Vagina (tissue), 2 donors: ENCODE measurements at places on chromosomes 6 and 20. TPM values are rescaled to one million over a fixed set of nuclear protein-coding genes. Genes with fewer than 3 reads are reported as not detected.

The EDN3 gene
- total RNA-seq: 220 TPM

The TFAP2D gene
- total RNA-seq: not detected

The LY6G6F gene
- total RNA-seq: not detected

- peaks cover 11% of the 10 kb centered on the region for H3K4me1 ChIP-seq
- no peak overlapping the region for H3K27ac ChIP-seq
- H3K4me3 ChIP-seq: no peak overlapping the region
- no peaks in the 10 kb centered on the region for H3K36me3 ChIP-seq
These were observed 29.1 kb downstream of the SF3B5 start for GRCh38 chr6:144066255-144066654.

GRCh38 chr6:14129575-14129974 lies 12.0 kb downstream of the CD83 start:
- no peaks in the 10 kb centered on the region for H3K27me3 ChIP-seq
- no peak overlapping the region for H3K27ac ChIP-seq
- H3K4me3 ChIP-seq: no peak overlapping the region
- H3K36me3 ChIP-seq: no peaks in the 10 kb centered on the region

DNA sequence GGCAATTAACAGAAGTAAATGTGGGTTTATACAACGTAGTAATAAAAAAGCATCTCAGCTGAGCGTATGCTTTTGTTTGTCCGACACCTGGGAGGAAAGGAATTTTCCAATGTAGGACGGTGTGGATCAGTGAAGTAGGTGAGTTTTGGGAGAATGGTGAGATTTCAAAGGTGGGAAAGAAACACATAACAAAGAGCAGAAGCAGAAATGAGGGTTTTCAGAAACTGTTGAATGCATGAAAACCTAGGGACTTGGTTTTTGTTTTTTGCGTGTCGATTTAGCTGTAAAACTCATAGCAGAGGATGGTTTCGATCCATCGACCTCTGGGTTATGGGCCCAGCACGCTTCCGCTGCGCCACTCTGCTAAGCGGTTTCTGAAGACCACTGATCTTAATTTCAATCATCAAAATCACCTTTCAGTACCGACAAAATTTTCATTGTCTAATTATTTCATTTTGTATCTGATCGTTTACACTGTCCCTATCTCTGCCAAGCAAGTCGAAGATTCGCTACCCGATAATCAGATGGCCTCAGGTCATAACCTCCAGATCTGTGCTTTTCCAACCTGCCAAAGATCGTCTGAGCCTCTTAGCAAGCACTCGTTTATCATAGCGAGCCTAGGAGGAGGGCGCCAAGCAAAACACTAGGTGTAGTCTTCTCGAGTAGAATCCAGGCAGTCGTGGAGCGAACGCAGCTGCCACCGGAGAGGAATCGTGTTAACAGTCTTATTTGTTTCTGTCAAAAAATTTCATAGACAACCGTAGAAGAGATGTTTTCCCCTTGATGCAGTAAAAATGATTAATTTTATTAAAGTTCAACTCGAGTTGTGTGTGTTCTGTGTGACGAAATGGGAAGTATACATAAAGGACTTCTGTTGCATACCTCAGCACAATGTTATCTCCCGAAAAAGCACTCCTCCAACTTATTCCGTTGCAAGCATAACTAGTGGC lies 20.9 kb upstream of the POM121L2 start:
- peak overlapping the region; percentile 33 for H3K4me3 ChIP-seq
- no peak for DNase-seq
- no peaks in the 10 kb centered on the region for H3K27me3 ChIP-seq
- no peaks in the 10 kb centered on the region for H3K36me3 ChIP-seq
- H3K27ac ChIP-seq: no peak overlapping the region

- H3K27ac ChIP-seq: no peak overlapping the region
- DNase-seq: no peak
- H3K27me3 ChIP-seq: no peaks in the 10 kb centered on the region
- H3K4me3 ChIP-seq: no peak overlapping the region
- no peaks in the 10 kb centered on the region for H3K36me3 ChIP-seq
These were observed 107.7 kb downstream of the CD109 start for GRCh38 chr6:73803562-73804241.

DNA sequence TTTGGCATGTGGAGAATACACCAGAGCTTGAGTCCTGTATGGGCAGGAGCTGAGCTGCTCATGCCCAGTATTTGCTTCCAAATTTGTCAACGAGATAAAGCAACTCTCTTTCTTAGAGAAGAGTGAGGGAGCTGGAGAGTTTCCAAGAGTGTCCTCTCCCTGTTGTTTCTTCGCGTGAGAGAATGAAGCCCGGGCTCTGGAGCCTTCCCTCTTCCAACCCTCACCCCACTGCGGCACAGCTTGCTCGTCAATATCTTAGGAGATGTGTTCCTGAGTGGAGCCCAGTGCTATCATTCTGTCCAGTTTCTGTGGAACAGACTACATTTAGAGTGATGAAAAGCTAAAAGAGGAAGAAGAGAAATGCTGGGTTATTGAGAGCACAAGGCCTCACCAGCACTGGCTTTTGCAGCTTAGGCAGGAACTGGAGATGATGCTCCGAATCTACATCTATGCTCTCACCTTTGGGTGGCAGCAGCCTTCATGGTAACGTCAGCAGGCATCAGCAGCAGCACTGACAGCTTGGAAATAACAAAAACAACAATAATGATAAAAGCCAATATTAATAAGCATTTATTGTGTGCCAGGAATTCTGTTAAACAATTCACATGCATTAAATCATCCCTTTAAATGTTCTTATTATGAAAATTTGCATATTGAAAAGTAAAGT lies 66.5 kb upstream of the TFB1M start:
- no peak overlapping the region for H3K27ac ChIP-seq
- no peaks in the 10 kb centered on the region for H3K36me3 ChIP-seq
- no peak overlapping the region for H3K4me3 ChIP-seq
- DNase-seq: no peak
- H3K27me3 ChIP-seq: no peaks in the 10 kb centered on the region

DNA sequence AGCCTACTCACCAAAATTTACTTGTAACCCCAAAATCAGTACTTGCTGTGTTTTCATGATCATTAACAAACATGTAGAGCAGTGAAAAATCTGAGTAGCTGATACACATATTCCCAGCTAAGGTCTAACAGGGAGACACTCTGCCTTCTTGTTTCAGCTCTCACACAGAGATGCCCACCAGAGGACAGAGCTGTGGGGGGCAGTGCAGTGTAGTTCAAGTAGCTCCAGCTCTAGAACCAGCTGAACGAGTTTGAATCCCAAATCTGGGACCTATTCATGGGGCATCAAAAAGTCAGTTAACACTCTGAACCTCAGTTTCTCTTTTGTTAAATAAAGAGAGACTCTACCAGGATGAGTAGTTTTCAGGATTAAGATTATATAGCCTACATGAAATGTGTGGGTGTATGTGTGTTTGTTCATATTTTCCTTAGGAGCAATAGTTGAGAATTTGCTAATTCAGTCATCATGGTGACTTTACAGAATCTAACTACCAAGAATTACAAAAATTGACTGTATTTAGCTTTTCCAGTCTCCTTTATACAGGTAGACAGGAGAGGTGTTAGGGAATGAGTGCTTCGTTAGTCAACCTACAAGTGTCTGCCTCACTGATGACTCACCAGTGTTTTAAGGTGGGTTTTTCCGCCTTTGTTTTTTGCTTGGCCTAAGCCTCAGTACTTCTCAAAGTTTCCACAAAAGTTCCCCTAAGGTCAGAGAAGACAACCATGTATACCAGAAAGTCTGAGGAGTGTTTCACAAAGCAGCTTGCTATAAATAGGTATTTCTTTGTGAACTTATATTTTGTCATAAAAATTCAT lies 164.0 kb upstream of the RUNX2 start:
- H3K4me1 ChIP-seq: no peaks in the 10 kb centered on the region
- H3K27me3 ChIP-seq: no peaks in the 10 kb centered on the region
- H3K4me3 ChIP-seq: no peak overlapping the region
- H3K36me3 ChIP-seq: no peaks in the 10 kb centered on the region

DNA sequence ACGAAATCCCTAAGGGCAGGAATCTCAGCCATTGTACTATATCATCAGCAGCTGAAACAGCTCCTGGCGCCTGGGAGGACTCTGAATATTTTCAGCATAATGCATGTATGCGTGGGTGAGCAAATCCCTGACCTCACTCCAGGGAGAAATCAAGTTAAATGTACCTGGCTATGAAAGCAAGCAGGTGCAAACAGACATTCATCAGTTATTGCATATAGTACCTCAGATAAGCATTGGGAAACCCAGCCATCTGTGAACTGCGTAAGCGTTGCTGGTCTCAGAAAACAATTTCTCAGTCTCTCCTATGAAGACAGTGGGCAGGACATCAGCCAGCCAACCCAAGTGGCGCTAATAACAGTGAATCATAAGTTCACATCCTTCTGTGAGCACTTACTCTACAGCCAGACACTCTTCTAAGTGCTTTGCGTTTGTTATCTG lies 622.6 kb downstream of the EPM2A start:
- H3K36me3 ChIP-seq: no peaks in the 10 kb centered on the region
- H3K4me1 ChIP-seq: no peaks in the 10 kb centered on the region
- no peak overlapping the region for H3K27ac ChIP-seq

DNA sequence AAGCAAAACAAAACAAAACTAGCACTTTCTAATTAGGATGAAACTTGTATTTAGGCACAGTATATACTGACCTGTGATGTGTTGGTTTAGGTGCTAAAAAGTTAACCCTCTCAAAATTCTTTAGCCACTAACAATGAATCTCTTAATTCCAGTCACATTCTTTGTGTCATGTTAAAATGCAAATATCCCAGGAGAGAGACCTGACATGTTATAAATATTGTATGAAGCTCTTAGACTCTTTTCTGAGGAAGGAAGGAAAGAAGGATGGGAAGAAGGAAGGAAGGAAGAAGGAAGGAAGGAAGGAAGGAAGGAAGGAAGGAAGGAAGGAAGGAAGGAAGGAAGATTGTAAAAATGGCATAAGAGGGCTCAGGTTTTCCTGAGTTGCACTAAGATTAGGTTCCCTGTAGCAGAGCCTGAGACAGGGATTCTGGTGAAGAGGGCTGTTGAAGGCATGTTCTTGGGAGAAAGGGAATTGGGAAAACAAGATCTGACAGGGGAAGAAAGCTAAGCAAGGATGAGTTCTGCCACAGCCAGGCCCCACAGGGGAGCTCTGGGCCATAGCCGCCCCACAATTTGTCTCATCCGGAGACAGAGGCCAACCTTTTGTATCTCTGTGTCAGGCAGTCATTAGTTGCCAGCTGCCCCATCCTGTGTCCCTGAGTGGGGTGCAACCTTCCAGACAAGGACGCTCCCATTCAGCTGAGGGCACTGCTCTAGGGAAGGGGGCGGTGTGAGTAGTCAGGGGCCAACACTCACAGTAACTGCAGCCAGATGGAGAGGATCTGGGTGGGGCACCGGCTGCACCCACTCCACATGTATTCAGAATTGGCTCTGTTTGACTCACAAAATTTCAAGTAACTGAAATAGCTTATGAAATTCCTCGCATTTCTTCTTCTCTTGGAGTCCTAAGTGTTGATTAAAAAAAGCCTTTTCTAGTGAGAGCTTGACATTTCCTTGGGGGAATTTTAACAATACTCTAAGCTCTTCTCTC lies 189.3 kb upstream of the ARG1 start:
- H3K4me1 ChIP-seq: no peaks in the 10 kb centered on the region
- DNase-seq: no peak
- no peak overlapping the region for H3K27ac ChIP-seq
- no peak overlapping the region for H3K4me3 ChIP-seq

- no peaks in the 10 kb centered on the region for H3K36me3 ChIP-seq
These were observed 100.3 kb downstream of the GMPR start for GRCh38 chr6:16338577-16339264.

DNA sequence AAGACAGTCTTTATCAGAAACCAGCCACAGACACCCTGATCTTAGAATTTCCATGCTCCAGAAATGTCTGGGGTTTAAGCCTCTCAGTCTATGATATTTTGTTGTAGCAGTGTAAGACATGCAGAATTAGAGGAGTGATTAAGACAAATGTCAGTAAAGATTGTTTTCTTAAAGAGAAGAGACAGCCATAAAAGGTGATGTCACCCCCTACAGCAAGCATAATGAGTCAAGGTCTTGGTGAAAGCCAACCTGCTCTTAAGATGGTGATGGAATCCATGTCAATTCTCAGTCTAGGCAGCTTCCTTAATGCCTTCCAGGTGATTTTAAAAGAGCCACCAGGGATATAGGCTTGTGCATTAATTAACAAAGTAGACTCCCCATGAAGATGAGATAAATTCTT lies 849.9 kb upstream of the EPHA7 start:
- H3K36me3 ChIP-seq: no peaks in the 10 kb centered on the region
- no peak overlapping the region for H3K27ac ChIP-seq
- DNase-seq: no peak
- no peak overlapping the region for H3K4me3 ChIP-seq
- no peaks in the 10 kb centered on the region for H3K4me1 ChIP-seq

- H3K4me3 ChIP-seq: no peak overlapping the region
- no peaks in the 10 kb centered on the region for H3K4me1 ChIP-seq
- H3K27ac ChIP-seq: no peak overlapping the region
- no peaks in the 10 kb centered on the region for H3K36me3 ChIP-seq
- no peaks in the 10 kb centered on the region for H3K27me3 ChIP-seq
These were observed 16.8 kb upstream of the PRSS16 start for GRCh38 chr6:27230758-27231111.

GRCh38 chr6:118931436-118931835 lies 3.5 kb downstream of the MCM9 start:
- DNase-seq: no peak
- no peaks in the 10 kb centered on the region for H3K36me3 ChIP-seq
- no peaks in the 10 kb centered on the region for H3K27me3 ChIP-seq

DNA sequence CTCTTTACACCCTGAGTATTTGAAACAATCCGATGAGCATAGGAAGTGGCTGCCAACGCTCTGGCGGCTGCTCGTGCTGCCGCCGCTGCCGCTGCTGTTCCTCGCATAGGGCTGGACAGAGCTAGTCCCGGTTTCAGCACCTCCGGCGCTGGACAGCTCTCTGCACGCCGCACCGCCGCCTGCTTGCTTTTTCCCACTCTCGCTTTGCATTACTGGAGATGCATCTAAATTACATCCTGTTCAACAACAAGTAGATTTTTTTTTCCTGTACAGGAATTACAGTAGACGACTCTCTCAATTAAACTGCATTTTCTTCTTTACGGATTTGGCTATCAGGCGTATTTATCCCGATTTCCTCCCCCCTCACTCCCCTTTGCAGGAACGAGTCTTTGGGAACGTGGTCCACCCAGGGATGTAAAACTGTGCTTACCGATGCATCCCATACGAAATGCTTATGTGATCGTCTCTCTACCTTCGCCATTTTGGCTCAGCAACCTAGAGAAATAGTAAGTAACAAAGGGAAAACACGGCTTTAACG lies 563.8 kb downstream of the LMBRD1 start:
- H3K27ac ChIP-seq: no peak overlapping the region
- H3K4me3 ChIP-seq: no peak overlapping the region
- no peak for DNase-seq
- no peaks in the 10 kb centered on the region for H3K36me3 ChIP-seq
- H3K27me3 ChIP-seq: no peaks in the 10 kb centered on the region

- no peak for DNase-seq
- H3K4me3 ChIP-seq: no peak overlapping the region
- no peaks in the 10 kb centered on the region for H3K4me1 ChIP-seq
- no peaks in the 10 kb centered on the region for H3K27me3 ChIP-seq
- H3K36me3 ChIP-seq: no peaks in the 10 kb centered on the region
These were observed 150.0 kb upstream of the SPACA1 start for GRCh38 chr6:87897663-87898062.

GRCh38 chr20:32278199-32278643 lies 770 bp downstream of the KIF3B start:
- H3K27ac ChIP-seq: peak overlapping the region; percentile 77
- peaks cover 32% of the 10 kb centered on the region for H3K4me1 ChIP-seq
- H3K4me3 ChIP-seq: peak overlapping the region; percentile 81
- no peaks in the 10 kb centered on the region for H3K36me3 ChIP-seq
